ENCODE measurements at places on chromosomes 3 and 15. TPM values are rescaled to one million over a fixed set of nuclear protein-coding genes. Genes with fewer than 3 reads are reported as not detected.

The SERINC4 gene
- 0.16 TPM for total RNA-seq

DNA sequence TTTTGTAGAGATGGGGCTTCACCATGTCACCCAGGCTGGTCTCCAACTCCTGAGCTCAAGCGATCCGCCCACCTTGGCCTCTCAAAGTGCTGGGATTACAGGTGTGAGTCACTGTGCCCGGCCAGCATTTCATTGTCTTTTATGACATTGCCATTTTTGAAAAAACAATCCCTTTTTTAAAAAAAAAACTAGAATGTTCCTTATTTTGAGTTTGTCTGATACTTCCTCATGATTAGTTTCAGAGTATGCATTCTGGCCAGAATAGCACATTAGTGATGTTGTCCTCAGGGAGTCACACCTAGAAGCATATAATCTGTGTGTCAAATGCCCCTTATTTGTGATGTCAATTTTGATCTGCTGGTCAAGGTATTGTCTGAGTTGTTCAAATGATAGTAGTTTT, 21.2 kb upstream of the NMD3 start:
- no peak for DNase-seq

DNA sequence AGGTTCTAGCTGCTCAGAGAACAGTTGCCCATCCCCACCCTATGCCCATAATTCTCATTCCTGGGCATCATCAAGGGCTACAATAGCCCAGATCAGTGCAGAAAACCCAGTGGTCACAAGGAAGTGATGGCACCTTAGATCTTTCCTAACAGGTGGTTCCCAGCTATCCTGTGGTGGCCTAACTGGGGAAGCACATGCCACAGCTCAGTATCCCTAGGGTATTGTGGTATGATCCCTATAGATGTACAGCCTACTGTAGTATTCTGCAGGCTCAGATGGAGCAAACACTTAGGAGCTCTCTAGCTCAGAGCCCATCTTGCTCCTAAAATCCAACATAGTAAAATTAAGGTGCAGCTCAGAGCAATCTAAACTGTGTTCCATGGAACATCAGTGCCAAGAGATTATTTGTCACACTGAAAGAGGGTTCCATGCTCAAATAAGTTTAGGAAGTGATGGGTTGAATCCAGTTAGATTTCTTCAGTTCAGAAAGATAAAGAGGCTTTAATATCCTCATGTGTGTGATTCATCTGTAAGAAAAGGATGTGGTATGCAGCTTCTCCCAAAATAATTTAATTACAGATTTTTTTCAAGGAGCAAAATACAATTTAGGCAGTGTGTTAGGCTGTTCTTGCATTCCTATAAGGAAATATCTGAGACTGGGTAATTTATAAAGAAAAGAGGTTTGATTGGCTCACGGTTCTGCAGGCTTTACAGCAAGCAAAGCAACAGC, 4.4 kb downstream of the A4GNT start:
- no peak for DNase-seq

- DNase-seq = no peak
These were observed 107.2 kb downstream of the CHST2 start for GRCh38 chr3:143226678-143227291.

DNA sequence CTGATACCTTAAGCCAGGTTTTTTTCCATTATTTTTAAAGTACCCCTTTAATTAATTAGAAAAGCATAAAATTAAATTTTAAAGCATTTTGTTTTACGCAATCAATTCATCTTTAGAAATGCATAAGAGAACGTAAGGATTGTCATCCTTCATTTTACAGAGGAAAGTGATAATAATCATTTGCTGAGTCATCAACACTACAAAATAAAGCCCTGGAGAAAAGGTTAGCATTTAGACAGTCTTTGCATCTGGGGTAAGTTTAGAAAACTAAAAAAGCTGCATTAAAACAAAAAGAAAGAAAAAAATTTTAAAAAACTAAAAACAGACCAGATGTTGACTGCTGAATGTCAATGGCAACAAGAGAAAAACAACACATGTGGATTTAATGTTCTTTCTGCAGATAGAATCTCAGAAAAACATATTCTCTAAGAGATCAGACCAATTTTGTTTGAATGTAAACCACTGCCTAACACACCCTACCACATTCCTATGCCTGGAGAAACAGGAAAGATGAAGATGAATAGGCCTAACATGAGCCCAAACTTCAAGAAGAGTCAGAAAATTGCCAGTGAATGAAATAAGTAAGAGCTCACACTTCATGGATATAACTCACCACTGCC, 59.9 kb downstream of the SUCNR1 start:
- no peak for DNase-seq

- DNase-seq = no peak
These were observed 343.9 kb downstream of the GRM7 start for GRCh38 chr3:7204848-7205156.

DNA sequence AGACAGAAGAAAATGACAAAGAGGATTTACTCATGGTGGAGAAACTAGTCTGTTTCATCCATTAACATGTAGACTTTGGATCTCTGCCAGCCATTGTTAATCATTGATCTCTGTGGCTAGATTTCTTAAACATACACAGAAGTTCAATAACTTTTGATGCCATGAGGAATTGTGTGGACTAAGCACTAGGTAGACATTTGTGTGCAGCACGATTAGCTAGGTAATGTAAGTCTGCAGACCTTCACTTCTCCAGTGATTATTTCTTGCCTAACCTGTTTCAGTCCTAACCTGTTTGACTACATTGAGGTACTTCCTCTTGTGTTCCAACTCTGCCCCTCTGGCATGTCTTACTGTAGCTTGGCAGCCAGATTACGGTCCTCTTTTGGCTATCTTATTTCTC, 928.5 kb upstream of the ROBO1 start:
- no peak for DNase-seq

DNA sequence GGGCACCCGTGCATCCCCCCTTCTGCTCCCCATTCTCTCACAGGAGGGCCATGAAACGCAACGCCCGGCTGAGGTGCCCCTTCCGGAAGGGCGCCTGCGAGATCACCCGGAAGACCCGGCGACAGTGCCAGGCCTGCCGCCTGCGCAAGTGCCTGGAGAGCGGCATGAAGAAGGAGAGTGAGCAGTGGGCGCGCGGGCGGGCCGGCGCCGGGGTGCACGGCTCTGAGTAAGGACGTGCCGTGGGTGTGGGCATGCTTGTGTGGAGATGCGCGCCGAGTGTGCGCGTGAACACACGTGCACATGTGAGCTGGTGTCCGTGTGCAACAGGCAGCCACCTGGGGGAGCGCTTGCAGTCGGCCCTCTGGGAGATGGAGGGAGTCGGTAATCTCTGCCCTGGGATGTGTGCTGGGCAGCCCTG, 28.1 kb downstream of the NR1I2 start:
- DNase-seq = peak; percentile 19

The PLSCR2 gene
- not detected for total RNA-seq

The HOMER2 gene
- 295 TPM for total RNA-seq

The DTX3L gene
- 29.2 TPM for total RNA-seq

DNA sequence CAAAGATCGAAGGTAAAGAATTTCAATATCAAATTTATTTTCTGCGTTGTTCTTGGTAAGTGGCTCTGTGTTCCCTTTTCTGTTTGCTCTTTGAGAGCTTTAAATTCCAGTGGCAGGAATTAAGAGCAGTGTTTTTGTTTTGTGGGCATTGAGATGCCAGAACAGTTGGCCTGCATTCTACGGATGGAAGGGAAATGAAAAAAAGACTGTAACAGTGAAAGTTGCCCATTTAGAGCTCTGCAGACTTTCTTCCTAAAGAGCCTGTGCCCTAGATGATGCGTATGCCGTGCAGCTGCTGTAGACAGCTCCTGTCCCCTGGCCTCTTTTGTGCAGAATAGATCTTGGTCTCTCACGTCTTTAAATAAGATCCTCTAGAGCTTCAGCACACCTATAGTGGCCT, 58.8 kb downstream of the KAT2B start:
- DNase-seq = no peak

- DNase-seq = no peak
These were observed 51.7 kb upstream of the HES1 start for GRCh38 chr3:194084284-194084683.

- DNase-seq = no peak
These were observed 313.3 kb downstream of the SATB1 start for GRCh38 chr3:18111796-18112232.

DNA sequence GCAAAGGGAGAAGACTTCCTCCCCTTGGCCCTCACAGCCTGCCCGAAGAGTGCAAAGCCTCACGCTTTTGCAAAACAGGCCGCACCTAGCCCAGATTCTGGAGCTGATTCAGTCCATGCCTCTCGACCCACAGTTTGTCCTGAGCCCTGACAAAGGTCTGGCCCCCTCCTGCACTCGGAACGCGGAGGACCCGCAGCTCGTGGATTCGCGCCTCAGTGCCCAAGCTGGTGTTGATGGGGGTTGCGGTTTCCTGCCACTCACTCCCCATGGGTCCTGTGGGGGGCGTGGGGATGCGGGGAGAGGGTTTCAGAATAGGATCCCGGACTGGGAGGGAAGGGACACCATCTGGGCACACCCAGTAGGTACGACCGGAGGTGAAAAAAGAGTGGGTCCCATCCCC, 594 bp upstream of the CRABP1 start:
- DNase-seq = no peak

- DNase-seq = no peak
These were observed 239.2 kb downstream of the PDZRN3 start for GRCh38 chr3:73385568-73385967.

The SH2D7 gene
- total RNA-seq = not detected

The AP4E1 gene
- 12.8 TPM for total RNA-seq

DNA sequence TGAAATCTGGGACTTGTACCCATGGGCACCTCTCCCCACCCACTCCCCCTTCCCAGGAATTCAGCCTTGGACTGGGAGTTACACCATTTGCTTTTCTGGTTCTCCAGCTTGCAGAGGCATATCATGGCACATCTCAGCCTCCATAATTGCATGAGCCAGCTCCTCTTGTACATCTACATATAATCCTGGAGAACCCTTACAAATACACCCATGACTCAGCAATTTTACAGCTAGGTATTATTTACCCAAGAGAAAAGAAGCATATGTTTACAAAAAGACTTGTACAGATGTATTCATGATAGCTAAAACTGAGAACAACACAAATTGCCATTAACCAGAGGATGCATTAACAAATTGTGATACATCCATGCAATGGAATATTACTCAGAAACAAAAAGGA, 58.4 kb downstream of the RPLP1 start:
- DNase-seq = no peak

DNA sequence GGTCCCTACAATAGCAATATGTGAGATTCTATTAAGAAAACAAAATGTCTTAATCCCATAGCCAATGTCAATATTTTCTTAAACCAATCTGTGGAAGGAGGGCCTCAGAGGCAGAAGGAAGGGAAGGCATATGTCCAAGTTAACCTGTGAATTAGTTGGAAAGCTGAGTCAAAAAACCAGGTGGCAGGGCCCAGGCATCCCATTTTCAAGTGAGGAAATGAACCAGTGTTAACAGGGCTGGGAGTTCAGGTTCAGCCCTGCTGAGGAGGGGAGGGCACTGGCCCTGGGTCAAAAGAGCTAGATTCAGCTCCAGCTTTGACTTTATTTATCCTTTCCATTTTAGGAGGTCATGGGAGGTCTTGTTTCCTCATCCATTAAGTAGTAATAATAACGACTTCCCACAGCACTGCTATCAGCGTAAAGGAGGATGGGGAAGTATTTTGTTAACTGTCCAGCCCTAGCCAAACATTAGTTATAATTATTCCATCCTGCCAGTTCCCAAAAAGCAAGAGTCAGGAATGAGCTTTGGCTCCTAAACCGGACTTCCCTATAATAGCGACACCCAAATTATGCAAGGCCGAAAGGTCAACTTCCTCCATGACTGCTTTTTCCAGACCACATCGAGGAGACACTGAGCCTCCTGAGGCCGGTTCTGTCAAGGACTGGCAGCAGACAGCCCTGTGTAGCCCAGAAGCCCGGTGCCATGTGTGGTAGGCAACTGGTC, 3.2 kb downstream of the MASP1 start:
- no peak for DNase-seq

DNA sequence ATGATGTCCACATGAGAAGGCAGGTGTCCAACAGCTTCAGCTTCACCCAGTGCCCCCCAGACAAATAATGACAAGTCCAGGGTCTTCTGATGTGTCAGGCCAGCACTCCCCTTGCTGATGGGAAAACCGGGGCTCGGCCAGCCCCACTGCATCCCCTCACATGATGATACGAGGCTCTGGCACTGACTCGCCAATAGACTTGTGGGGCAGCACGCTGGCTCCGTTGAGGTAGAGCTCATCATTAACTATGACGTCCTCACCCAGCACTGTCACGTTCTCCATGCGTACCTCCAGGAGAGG, 2.1 kb upstream of the AMIGO3 start:
- no peak for DNase-seq

GRCh38 chr3:51052562-51052961, 332.5 kb upstream of the MANF start:
- DNase-seq = no peak

- no peak for DNase-seq
These were observed 4.0 kb downstream of the SCAANT1 start for GRCh38 chr3:63908081-63908736.

GRCh38 chr15:39786447-39787056, 3.9 kb upstream of the FSIP1 start:
- no peak for DNase-seq

- DNase-seq = no peak
These were observed 7.6 kb downstream of the RAB6B start for GRCh38 chr3:133887803-133888703.

DNA sequence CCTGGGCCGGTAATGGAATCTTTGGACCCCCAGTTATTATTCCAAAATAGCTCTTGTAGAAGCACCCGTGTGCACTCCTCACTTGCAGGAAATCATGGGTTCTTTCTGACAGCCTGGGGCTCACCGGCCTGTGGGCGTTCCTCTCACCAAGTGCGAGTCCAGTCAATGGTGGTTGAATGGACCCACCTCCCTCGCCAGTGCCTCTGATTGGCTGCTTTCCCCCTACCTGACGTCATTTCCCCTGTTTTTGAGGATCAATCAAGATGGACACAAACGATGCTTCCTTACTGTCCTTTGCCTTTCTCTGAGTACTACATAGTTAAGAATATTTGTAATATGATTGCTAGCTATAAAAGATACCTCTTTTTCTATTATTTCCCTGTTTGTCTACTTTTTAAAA, 18.1 kb downstream of the MOBP start:
- DNase-seq = no peak

DNA sequence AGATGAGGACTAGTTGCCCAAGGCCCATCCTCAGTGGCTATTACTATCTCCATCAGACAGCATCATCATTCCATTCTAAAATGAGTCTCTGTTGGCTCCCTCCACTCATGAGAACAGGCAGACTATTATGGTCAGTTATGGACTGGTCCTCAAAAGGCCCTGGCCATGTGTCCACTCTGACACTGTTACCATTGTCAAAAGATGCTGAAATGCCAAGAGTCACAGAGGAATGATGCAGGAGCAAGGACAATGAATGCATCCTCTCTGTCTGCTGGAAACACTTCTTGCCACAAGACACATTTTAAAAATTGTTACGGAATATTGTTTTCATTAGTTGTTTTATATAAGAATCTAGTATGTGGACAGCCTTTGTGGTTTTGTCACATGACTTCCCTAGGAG, 53.3 kb upstream of the STT3B start:
- no peak for DNase-seq

- peak; percentile 72 for DNase-seq
These were observed 521.3 kb upstream of the SEMA6D start for GRCh38 chr15:47196048-47196447.

GRCh38 chr15:98674336-98674735, 26.0 kb downstream of the IGF1R start:
- no peak for DNase-seq

GRCh38 chr3:124469555-124469954, 260.7 kb upstream of the UMPS start:
- no peak for DNase-seq
